Activated CD4-positive, alpha-beta T cell treated with anti-CD3 and anti-CD28 coated beads for 24 hours (primary cell): ENCODE measurements at places on chromosomes 13 and 19.

DNA sequence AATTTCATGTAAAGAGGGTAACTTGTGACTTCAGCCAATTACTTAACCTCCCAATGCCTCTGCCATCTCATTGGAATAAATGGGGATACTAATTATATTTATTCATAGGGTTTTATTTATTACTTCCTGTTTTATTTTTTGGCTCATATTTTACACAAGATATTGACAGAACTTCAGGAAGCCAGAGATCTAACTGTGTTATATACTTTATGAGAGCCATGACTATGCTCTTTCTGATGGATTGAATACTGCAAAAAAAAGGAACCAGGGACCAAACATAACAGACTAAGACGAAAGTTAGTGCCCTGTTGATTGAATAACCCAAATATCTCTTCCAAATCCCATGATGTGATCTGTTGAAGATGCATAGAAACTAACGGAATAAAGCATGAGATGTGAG is 243.3 kb upstream of the STARD13 start:
- DNase-seq, result no peak

DNA sequence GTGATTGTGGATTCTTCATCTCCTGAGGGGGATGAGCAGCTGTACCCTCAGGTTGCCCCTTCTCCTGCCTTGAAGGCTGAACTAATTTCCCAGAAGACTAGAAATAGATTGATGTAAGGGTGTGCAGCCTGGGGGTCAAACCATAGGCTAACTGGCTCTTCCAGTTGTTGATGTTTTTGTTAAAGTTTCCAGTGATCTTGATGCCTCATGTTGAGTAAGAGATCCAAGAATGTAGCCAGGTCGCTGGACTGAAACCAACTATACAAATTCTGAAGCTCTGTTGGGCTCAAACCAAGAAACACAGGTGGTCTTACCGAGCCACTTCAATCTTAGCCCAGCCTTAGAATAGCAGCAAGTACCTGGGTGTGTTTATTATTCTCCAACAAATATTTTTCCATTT is 391.8 kb downstream of the KLF5 start:
- DNase-seq, result no peak

DNA sequence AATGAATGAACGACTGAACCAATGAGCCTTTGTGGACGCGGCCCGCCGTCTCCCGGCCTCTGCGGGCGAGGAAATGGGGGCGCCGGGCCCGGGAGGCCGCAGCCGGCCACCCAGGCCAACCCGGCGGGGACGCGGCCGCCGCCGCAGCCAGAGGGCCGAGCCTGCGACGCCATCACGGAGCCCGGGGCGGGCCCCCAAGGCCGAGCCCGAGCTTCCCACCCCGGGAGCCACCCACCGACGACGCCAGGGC is 216 bp downstream of the SUGP2 start:
- no peak for DNase-seq

- no peak for DNase-seq
Observed at GRCh38 chr19:14699641-14700040, 9.8 kb downstream of the ZNF333 start.

- DNase-seq, result no peak
Observed at GRCh38 chr13:23516702-23517101, 53.5 kb upstream of the TNFRSF19 start.

DNA sequence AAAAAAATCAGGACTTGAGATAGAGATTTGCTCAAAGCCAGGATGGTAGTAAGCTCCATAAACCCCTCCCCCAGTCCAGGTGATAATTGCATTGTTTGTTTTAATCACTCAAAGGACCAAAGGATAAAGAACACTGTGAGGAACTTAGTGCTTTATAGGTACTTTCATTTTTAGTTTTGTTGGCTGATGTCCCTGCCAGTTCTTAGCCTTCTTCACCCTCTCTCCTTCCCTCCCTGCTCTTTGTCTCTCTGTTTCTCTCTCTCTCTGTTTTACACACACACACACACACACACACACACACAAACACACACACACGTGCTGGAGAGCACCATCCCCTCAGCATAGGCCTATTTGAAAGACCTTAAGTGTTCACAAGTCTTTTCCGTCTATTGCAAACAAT is 5.2 kb downstream of the FRY start:
- no peak for DNase-seq

DNA sequence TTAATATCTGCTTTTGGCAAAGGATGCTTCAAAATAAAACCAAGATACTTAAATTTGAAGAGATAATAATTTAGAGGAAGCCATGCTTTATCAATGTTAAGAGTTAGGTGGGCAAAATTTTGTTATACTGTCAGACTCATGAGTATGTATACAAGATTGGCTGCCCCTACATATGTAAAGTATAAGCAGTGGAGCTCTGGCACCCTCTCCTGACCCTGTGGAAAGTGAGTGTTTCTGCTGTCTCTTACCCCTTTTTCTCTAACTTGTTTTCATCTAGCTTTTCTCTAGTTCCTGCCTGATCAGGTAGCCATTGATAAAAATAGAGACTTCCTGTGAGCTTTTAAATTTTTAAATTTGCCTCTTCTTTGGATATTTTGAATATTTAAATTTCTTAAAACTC is 710.9 kb upstream of the SPRY2 start:
- DNase-seq, result no peak

GRCh38 chr13:33679658-33680012 is 138.3 kb upstream of the RFC3 start:
- DNase-seq, result no peak

DNA sequence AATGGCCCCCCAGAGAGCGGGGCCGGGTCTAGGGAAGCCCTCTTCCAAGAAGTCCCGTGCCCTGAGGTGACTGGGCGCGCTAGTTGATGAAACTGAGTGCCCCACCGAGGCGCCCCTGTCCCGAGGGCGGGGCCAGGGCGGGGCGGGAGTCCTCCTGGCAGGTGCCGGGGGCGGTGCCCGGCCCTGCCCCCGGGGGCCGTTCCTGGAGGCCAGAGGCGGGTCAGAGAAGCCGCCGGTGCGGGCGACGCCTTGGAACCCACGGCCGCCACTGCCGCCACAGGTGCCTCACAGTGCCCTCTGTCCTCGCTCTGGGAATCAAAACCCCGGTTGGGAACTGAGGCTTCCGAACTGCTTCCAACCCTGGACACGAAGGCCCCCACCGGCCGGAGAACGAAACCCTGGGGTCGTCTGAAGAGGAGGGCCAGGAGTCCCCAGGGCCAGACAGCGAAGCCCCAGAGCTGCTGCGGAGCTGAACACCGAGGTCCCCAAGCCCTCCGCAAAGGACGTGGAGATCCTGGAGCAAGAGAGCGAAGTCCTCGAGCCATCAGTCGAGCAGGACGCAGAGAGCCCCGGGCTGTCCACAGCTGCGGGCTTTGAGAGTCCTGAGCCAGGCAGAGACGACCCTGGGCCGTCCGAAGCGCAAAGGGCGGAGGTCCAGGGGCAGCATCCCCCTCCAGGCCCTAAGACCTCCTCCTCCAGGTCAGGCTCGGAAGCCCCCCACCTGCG is at the start of gene MISP3:
MISP3 (plus strand) TSS at position 252 of the 726 bp plus-strand sequence. CDS start 524 bp downstream, outside the sequence.
- no peak for DNase-seq

DNA sequence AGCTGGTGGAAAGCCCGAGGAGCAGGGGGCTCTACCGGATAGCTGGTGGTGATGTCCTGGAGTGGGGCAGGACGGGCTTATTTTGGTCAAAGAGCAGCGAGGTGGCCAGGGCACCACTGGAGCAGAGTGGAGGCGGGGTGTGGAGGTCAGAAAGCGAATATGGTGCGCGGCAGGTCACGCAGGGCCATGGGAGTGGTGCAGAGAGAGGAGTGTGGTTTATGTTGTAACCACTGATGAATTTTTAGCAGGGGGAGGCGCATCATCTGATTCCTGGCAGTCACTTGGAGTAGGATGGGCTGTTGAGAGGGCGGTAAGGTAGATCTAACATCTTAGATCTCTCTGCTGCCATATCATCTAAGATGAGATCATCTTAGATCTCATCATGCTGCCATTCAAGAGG is 1.4 kb upstream of the ZNF414 start:
- DNase-seq, result no peak

GRCh38 chr13:60758637-60759036 is 361.6 kb downstream of the TDRD3 start:
- no peak for DNase-seq

GRCh38 chr19:1825909-1826556 is 14.0 kb upstream of the ATP8B3 start:
- DNase-seq, result peak; percentile 66

GRCh38 chr13:99553033-99553432 is 51.8 kb downstream of the TM9SF2 start:
- no peak for DNase-seq

GRCh38 chr19:1893791-1894190 is 8.5 kb upstream of the ABHD17A start:
- DNase-seq, result no peak

GRCh38 chr13:25232937-25233515 is 54.3 kb downstream of the MTMR6 start:
- DNase-seq, result no peak

DNA sequence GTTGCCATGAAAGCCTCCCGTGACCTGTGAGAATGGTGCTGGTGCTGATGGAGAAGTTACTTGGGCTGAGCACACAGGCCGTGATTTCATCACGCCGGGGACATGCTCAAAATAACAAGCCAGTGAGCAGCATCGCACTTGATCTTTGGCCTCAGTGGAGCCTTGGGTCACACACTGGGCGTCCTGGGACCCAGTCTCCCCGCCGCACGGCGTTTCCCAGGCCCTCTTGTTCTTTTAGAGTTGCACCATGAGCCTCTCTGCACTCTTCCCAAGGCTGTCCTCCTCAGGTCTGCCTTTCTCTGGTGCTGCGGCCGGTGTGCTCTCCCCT is 9.5 kb upstream of the NDUFS7 start:
- no peak for DNase-seq

GRCh38 chr19:9914315-9915207 is 21.8 kb downstream of the OLFM2 start:
- DNase-seq, result peak; percentile 79

GRCh38 chr19:484494-484893 is 11.8 kb upstream of the MADCAM1 start:
- DNase-seq, result no peak

DNA sequence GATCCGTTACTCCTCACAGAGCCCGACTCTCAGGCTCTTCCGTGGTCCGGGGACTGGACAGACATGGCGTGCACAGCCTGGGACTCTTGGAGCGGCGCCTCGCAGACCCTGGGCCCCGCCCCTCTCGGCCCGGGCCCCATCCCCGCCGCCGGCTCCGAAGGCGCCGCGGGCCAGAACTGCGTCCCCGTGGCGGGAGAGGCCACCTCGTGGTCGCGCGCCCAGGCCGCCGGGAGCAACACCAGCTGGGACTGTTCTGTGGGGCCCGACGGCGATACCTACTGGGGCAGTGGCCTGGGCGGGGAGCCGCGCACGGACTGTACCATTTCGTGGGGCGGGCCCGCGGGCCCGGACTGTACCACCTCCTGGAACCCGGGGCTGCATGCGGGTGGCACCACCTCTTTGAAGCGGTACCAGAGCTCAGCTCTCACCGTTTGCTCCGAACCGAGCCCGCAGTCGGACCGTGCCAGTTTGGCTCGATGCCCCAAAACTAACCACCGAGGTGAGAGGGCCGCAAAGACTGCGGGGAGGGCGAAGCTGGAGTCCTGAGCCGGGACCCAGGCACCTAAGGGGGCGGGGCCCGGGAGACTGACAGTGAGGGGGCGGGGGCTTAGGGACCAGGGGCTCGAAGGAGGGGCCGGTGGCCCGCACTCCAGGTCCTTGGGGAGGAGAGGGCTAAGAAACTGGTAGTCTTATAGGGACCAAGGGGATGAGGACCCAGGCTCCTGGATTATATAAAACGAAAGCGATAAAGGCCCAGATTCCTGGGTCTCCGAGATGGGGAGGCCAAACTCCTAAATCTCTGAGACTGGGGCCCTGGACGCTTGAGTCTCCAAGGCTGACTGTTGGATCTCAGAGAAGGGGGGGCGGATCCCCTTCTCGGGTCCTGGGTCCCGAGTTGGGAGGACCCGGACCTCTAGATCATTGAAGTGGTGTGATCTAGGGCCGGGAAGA is 2.0 kb downstream of the ETV2 start:
- DNase-seq, result peak; percentile 61

DNA sequence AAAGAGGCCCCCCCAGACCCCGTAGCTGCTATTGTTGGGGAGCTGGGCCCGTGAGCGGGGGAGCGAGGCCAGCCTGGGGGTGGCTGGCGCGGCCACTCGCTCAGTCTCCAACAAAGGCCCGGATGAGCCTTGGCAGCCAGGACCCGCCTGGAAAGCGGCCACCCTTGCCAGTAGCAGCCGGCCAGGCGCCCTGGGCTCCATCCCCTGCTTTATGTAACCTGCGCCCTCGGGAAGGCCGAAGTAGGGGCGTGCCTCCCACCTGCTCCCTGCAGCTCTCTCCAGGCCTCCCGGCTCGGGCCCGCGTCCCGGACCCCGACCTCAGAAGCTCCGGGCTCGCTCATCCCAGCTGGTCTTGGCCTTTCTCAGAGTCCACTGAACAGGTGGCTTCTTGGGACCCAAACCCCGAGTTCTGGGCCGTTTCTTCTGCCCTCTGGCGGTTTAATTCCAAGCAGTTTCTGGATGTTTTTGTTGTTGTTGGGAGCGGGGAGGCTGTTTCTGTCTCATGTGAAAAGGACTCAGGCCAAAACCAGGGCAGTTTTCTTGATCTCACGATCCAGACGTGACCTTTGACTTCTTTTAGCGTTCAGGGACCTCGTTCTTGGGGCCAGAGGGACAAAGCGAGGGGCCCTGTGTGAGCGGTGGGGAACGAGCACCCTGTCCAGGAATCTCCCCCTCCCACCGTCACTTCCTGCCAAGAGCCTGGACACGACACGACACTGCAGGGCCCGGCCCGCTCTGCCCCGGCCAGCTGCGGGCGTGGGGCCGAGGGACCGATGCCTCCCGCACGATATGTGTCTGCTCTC is 1.2 kb downstream of the CDC34 start:
- DNase-seq, result no peak

- DNase-seq, result no peak
Observed at GRCh38 chr19:2139385-2140137, 11.8 kb downstream of the AP3D1 start.

- DNase-seq, result peak; percentile 53
Observed at GRCh38 chr19:1672038-1672768, 19.8 kb upstream of the TCF3 start.

DNA sequence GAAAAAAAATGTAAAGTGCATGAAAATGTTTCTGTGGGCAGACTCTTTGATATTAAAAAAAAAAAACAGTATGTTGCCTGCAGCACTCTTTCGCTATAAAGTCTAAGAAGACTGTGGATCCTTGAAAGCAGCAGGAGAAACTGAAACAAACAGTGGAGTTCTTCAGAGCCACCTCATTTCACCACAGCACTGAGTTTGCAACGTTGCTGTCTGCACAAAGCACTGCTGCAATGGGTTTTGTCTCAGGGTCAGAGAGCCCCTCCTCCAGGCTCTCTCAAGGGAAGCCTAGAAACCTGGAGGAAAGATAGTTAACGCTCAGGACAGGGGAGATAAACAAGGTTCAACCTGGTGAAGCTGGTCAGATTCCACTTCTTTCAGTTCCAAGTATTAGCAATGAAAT is 248.7 kb downstream of the EFNB2 start:
- DNase-seq, result no peak
